ENCODE measurements at places on chromosomes 16 and 17.

DNA sequence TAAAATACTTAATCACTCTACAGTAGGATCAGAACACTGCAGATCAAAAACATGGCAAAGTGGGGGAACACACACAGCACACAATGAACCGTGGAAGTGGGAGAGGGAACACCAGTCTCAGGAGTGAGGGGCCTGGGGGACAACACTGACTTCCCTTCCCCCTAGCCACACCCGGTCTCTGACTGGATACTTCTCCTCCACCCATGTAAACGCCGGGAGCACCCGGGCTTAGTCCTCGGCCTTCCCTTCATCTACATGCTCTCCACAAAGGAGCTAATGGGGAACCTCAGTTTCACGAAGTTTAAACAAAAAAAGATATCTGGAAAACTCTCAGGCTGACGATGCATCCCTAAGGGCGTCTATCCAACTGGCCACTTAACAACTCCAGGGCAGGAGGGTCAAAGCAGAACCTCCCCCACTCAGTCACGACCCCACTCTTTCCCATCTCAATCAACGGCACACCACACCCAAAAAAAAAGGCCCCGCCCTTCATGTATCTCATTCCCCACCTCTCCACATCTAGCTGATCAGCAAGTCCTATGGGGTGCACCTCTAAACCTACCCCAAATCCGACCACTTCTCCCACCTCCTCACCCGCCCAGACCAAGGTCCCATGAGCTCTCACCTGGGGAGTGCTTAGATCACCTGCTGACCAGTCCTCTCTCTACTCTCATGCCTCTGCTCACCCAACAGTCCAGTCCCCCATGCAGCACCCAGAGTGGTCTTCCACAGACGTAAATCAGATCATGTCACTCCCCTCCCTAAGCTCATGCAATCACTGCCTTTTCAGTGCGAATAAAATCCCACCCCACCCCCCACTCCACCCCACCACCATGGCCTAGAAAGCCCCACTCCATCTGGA lies 7.4 kb downstream of the ZDHHC7 start:
- no peak for DNase-seq

DNA sequence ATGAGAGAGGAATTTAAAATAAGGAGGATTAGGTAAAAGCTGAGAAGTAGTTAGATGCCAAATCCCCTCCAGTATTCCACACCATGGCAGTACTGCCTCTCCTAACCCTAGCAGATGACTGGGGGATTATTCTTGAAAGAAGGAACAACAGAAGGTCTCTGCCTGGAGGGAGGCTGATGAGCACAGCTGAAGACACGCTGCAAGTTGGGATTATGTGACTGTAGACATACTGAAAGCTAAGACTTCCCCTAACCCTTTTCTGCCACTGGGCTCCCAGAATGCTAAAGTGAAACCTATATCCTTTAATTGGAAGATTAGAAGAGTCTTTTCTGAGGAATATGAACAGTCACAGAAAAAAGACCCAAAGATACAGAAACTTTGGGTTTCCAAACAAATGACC lies 27.7 kb upstream of the SLC46A1 start:
- no peak for DNase-seq

GRCh38 chr16:75921281-75921680 lies 195.0 kb upstream of the CPHXL start:
- no peak for DNase-seq

- no peak for DNase-seq
Observed at GRCh38 chr17:40104594-40105486, 4.5 kb upstream of the NR1D1 start.

GRCh38 chr16:58026705-58027160 lies 1.2 kb downstream of the MMP15 start:
- no peak for DNase-seq

DNA sequence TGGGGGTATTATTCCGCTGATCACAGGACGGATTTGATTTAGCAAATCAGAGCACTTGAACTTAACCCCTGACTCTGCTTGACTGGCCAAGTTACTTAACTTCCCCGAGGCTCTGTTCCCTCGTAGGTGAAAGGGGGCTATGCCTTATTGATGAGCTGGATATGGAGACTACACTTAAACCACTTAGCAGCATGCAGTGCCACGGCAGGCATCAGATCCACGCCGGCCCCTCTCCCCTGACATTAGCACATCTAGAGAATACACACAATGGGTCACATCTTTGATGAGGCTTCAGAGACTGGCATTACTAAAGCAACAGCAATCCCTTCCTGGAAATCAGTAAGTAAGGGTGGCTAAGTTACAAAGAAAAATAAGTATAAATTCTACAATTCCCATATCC lies 71.0 kb downstream of the ABCC12 start:
- DNase-seq: no peak

DNA sequence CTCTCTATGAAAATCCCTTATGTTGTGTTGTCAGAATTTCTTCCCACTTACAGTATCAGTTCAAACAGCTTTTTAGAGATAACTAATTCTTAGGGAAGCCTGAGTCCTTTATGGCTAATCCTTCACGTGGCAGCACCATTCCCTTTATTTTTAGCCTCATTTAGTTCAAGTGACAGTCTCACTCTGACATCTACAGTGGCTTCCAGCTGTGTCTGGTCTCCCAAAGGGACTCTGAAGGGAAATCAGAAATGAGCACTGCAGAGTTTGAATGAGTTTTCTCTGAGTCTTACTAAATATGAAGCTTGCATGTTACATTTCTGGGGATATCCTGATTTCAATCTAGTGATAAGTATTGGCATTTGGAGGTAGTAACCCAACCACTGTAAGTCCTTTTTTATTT lies 1104.1 kb downstream of the CDH11 start:
- DNase-seq: no peak

DNA sequence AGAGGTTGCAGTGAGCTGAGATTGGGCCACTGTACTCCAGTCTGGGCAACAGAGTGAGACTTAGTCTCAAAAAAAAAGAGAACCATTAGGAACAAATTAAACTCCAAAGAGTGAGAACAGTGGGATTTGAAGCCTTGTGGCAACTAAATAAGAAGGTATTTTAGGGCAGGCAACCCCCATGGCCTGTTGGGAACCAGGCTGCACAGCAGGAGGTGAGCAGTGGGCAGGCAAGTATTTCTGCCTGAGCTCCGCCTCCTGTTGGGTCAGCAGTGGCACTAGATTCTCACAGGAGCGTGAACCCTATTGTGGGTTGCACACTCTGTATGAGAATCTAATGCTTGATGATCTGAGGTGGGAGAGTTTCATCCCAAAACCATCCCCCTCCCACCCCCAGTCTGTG lies 57.6 kb upstream of the MED9 start:
- DNase-seq: no peak

- DNase-seq: peak; percentile 20
Observed at GRCh38 chr17:30969989-30970830, 629 bp upstream of the RNF135 start.

DNA sequence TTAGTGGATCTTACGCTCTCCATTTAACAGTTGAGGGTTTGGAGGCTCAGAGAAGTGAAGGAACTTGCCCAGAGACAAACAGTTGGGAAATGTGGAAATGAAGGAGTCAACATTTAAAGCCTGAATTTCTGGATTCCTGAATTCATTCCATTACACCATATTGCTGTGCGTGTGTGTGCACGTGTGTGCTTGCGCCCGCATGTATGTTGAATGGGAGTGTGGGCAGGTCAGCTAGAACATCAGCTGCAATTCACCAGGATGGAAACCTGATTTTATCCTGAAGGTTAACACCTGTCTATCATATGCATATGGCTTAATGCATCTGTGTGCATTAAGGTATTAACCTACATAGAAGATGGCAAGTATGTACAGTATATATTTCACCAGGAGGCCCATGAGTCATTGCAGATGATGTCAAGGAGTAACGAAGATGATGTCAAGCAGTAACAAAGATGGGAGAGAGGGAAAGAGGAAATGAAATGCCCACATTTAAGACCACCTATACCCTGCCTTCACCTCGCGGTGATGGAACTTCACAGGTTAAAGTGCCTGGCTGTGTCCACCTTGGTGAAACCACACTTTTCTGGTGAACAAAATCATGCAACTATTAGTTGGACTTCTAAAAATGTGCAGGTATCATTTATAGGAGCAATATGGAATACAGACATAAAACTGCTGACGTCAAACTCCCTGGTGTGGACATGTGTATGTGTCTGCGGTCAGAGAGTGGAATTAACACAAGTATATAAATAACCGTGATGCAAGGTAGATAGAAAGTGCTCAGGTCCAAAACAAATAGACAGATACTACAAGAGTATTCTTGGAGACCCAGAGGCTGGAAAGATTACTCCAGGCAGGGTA lies 832 bp upstream of the ADAP2 start:
- no peak for DNase-seq

DNA sequence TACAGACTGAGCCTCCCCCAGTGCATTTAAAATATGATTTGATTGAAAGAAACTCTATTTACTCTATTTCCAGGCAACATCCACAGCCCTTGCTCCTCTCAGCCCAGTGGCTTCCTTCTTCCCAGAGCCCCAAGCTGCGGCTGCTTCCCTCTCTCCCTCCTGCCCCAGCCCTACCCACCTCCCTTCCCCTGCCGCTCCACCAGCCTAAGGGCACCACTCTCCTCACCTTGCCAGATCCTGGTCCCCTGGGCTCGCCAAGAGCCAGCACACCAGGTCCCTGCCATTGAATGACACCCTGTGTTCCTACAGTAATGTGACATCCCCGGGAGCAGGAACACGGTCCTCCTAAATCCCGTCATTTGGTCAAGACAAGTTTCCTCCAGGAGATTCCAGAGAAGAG lies 236.0 kb downstream of the RBFOX3 start:
- DNase-seq: no peak

GRCh38 chr16:15644267-15644961 lies 1.5 kb upstream of the MARF1 start:
- no peak for DNase-seq

DNA sequence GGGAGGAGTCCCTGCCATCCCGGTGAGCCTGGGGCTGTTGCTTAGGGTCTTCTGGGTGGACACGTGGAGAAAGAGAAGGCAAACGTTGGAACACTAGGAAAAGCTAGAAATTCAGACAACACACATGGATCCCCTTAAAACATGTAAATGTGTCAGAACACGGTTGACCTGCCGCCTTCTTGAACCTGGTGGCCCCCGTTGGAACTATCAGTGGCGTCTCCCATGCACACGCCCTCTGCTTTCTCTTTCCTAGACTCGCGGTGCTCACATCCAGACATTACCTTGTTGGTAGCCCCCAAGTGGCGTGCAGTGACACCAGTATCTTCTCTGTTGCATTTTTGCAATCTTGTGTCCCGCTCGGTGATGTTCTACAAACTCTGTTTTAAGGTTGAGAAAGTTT lies 18.6 kb downstream of the CIBAR2 start:
- DNase-seq: no peak

DNA sequence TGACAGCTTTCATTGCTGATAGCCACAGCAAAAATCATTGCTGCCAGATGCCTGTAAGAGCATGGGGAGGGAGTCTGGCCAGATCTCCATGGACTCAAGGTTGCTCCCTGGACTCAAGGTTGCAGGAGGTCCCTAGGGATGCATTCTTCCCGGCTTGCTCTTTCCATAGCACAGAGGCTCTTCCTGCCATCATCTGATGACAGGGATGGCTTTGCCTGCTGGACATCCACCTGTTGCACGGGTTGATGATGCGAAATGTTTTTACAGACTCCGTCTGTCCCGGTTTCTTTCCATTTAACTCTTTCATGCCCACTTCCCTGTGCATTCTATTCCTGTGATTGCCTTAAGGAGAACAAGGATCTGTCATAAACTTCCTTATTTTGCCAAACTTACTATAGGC lies 115.6 kb upstream of the HSBP1 start:
- no peak for DNase-seq

DNA sequence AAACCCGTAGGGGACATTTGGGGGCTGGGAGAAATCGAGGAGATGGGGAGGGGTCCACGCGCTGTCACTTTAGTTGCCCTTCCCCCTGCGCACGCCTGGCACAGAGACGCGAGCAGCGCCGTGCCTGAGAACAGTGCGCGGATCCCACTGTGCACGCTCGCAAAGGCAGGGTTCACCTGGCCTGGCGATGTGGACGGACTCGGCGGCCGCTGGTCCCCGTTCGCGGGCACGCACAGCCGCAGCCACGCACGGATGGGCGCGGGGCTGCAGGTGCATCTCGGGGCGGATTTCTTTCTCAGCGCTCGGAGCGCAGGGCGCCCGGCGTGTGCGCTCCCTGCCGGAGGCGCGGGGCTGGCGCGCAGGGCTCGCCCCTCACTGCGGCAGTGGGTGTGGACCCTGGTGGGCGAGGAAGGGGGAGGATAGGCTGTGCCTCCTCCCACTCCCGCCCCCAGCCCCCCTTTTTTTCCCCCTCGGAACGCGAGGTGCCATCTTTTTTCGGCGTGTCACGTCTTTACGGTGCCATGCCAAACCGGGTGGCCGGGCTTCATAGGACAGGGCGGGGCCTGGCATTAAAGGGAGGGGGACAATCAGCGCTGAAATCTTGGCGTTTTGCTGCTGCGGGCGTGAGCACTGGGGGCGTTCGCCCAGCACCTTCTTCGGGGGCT lies 1.1 kb downstream of the MAPT start:
- DNase-seq: peak; percentile 29

GRCh38 chr16:50580180-50580798 lies 32.1 kb downstream of the NKD1 start:
- DNase-seq: no peak

DNA sequence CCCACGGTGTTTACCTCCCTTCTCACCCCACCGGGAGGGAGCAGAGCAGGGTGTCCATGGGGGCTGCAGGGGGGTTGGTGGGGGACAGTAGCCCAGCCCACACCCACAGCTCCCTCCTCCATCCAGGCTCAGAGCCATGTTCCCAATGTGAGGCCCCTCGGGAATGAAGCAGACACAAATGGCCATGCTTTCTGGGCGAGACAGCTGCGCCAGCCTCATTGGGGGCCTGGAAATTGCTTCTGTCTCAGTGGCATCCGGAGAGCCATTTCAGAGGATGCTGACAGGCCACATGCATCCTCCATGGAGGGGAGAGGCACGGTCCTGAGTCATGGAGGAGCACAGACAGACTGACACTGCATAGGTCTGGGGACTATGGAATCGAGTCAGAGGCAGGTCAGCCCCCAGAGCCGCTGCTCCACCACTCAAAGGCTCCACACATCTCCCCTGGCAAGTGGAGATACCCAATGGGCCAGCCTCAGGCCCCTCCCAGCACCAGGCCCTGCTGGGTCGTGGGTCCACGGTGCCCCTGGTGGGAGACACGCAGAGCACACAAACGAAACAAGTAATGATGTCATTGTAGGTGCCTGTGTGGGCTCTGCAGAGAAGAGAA lies 59.6 kb upstream of the ENPP7 start:
- DNase-seq: no peak

DNA sequence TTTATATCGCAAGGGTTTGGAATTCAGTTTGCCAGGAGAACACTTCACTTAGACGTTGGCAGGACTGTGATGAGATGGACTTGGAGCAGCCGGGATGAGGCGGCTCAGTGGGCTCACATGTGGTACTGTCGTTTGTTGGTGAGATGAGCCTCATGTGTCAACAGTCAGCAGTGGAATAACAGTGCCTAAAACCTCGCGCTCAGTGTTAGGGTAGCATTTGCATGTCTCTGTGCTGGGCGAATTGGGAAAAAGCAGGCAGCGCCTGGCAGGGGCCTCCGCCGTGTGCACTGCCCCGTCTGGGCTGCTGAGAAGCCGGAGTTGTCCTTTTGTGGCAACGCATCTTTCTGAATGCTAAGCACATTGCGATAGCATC lies 49.7 kb downstream of the CRISPLD2 start:
- DNase-seq: no peak
